Mesenchymal stem cell (in vitro differentiated cells and primary cell): ENCODE measurements at places on chromosomes 7 and 10.

GRCh38 chr10:95814011-95814727, 58.2 kb downstream of the ENTPD1 start:
- DNase-seq = peak; percentile 90

- DNase-seq = no peak
Observed at GRCh38 chr7:127692200-127692599, 40.2 kb downstream of the SND1 start.

- no peak for DNase-seq
Observed at GRCh38 chr10:12372846-12373245, 23.5 kb downstream of the CAMK1D start.

- peak; percentile 33 for DNase-seq
Observed at GRCh38 chr7:36281945-36282717, 107.5 kb upstream of the ANLN start.

DNA sequence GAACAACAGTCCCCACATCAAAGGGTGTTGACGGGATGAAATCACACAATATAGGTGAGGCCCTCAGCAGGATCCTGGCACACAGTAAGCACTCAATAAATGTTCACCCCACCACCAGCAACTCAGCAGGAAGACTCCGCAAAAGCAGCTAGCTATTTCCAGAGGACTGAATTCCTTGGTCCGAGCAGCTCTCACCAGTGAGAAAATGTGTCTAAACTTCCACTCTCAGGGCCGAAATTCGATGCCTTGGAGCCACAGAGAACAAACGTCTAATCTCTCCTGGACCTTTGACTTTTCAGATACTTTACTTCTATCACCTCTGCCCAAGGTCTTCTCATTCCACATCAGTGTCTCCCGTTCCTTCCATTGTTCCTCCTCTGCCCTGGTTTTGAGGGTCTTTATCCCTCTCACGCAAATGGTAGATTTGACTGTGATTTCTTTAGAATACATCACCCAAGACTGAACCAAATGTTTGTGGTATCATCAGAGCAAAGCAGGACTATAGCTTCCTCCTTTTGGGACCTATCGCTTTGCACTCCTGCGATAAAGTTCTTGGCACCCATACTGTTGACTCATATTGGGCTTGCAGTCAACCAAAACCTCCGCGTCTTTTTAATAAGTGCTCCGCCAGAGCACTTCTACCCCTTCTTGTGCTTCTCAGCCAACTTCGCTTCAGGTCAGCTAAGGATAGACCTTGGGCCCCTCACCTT, 903 bp upstream of the NT5C2 start:
- no peak for DNase-seq

- DNase-seq = no peak
Observed at GRCh38 chr7:44151956-44152355, 10.8 kb upstream of the MYL7 start.

GRCh38 chr7:15305002-15305600, 256.7 kb downstream of the AGMO start:
- DNase-seq = peak; percentile 66
